GM12865 (cell line): ENCODE measurements at places on chromosomes 16 and 17.

GRCh38 chr16:66152181-66152580 lies 214.3 kb upstream of the CDH5 start:
- DNase-seq, result no peak

GRCh38 chr17:43324205-43324893 lies 74.4 kb upstream of the ARL4D start:
- DNase-seq, result peak; percentile 79

DNA sequence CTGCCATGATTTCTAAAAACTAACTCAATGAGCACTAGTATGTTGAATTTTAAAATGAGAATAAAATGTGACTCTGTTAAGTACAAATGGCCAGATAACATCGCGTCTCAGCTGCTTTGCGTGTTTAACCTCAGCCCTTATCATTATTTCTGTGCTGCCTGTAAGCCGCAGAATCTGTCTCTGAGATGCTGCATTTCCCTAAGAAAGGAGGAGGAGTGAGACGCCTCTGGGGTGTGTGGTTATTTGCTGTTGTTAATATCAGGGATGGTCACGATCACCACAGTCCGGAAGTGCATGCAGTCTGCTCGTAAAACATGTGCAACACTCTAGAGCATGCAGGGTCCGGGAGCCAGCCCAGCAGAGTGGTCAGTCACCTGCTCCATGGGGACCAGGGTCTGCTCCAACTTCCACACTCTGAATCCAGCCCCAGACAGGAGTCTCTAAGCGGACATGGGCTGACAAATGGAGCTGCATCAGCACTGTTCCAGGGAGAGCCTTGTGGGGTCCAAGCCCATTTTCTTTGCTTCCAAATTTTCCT lies 342.5 kb downstream of the MAF start:
- DNase-seq, result no peak

GRCh38 chr17:75428543-75429469 lies 23.3 kb upstream of the GRB2 start:
- no peak for DNase-seq

DNA sequence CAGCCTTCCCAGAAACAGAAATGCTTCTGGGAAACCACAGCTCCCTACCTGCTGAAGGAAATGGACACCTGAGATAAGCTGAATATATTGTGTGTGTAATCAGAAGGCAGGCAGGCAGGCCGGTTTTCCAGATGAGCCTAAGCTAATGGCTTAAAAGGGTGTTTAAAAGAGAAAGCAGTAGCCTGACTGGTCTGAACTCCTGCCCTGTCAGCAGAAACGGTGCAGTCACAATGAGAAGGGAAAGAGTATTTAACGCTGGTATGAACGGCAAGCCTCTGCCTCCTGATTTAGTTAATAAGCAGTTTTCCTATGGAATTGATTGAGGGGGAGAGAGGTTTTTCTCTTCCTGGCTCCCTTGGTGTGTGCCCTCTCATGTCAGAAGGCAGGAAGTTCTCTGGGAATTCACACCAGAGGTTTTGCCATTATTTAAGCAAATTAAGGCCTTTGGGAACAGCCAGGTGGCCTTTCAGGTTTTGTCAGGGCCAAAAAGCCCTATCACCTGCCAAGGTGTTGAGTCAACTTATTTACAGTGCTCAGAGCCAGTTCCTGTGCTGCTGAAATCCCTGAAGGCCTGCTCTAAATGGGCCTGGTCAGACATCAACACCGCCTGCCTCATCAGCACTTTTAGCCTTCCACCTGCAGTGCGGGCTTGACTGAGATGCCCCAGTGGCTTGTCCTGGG lies 41.6 kb downstream of the CDH1 start:
- DNase-seq, result no peak

GRCh38 chr16:84842516-84843148 lies 22.8 kb downstream of the CRISPLD2 start:
- no peak for DNase-seq

DNA sequence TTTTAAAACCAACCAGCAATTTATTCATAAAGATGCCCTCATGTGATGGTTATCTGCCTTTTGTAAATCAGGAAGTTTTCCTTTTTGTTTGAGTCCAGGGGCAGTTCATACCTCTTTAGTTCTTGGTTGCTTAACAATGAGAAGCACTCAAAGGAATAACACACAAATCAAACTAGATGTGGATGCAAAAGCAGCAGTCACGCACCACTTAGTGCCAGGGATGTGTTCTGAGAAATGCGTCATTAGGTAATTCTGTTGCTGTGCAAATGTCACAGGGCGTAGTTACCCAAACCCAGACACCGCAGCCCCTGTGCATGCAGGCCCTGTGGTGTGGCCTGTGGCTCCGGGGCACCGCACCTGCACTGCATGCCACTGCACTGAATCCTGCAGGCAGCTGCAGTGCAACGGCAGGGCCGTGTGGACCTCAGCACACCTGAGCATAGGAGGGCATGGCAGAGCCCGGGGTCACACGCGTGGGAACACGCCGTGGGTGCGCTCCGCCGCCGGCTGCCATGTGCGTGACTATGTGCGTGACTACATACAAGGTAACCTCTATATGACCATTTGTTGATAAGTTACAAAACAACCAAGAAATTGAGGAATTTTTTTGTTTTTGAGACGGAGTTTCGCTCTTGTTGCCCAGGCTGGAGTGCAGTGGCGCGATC lies 39.6 kb downstream of the PKD1 start:
- no peak for DNase-seq

DNA sequence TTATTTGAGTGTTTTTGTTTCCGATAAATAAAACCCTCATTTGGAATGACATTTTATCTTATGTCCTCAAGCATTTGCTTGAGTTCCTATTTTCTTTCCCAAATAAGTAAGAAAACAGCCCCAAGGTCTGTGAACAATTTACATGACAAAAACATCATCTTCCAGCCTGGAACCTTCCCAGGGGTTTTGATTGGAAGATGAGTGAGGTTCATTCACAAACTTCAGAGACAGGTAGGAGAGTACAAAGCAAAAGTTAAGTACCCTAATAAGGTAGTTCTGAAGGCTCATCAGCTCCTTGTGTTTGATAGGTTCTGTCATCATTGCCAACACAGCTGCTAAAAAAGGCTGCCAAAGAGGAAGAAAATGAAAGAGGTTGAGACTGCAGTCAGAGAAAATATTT lies 772.8 kb downstream of the CDH8 start:
- no peak for DNase-seq

GRCh38 chr17:57783338-57783742 lies 38.2 kb upstream of the CCDC182 start:
- peak; percentile 60 for DNase-seq

- DNase-seq, result peak; percentile 36
Observed at GRCh38 chr17:48351911-48352332, 78.1 kb downstream of the SKAP1 start.

DNA sequence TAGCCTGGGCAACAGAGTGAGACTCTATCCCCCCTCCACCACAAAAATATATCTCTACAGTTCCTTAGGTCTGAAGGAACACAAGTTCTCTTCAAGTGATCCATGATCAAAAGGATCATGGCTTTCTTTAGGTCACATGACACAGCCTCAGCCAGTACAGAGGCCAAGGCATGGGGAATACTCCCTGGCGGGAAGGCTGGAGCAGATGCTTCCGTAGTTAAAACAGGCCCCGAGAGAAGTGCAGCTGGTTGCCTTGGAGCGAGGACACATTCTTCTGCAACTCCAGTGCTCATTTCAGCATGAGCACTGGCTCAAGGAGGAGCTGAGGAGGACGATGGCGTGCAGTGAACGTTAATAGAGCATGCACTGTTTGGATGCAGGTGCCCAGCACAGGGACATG lies 13.5 kb downstream of the CDIP1 start:
- DNase-seq, result no peak

GRCh38 chr17:11795906-11796305 lies 197.6 kb downstream of the DNAH9 start:
- DNase-seq, result no peak

- DNase-seq, result no peak
Observed at GRCh38 chr17:49441578-49441977, 26.9 kb upstream of the PHB1 start.

DNA sequence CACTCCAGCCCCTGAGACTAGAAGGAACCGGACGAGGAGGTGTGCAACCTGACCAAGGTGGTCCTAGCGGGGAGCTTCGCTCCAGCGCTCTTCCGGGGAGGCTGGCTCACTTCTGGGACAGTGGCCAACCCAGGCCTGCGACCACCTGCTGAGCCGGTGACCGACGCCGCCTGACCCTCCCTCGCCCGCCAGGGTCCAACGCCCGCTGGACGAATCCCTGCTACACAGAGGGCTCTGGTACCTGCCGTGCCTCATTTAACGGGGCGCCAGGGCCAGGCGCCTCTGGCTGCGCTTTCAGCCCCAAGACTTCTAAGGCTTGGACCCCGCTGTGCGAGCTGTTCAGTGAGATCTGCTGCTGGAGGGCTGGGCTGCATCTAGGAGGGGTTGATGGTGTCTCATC lies 99.5 kb upstream of the KCNJ18 start:
- no peak for DNase-seq

DNA sequence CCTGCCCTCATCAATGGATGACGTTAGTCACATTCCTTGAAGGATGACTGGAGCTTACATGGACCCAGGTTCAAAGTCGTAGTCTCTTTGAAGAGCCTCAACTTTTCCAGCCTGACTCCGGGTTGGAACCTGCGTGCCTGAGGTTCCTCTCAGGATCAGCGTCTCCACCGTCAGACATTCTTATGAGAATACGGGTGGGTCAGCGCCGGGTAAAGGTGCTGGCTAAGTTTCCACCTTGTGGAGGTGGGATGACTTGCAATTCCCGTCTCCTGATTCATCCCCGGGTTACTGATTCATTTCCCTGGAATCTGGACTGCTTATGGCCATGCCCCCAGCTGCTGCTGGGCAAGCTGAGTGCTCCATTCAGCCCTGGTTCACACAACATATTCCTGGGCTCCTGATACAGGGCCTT lies 38.9 kb upstream of the CMIP start:
- no peak for DNase-seq

DNA sequence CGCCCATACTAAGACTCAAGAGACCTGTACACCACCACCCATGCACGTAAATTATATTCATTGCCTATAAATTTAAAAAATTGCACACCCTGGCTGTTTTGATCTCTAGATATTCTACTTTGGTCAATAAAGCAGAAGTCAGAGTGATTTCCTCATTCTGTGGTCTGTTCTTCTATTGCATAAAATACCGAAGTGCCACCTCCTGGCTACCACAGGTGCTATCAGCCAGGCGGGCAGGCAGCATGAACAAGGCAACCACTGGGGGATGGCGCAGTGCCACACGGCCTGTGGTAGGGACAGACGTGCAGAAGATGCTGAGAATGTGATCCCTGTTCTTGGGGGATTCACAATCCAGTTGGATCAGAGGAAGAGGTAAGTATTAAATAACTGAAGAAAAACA lies 122.3 kb downstream of the CDK5R1 start:
- DNase-seq, result peak; percentile 74
